ENCODE measurements at places on chromosomes 3 and 15. TPM values are rescaled to one million over a fixed set of nuclear protein-coding genes. Genes with fewer than 3 reads are reported as not detected.
A peak's percentile ranks its signal among the peaks of the same experiment; 100 is the strongest.

DNA sequence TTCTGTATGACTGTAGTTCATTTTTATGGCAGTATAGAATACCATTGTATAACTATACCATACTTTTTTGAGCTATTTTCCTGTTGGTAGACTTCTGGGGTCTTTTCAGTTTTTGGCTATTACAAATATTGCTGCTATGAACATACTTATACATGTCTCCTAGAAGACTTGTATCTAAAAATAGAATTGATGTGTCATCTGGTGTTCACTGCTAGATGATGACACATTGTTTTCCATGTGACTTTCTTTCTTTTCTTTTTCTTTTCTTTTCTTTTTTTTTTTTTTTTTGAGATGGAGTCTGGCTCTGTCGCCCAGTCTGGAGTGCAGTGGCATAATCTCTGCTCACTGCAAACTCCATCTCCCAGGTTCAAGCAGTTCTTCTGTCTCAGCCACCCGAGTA, 69.8 kb downstream of the SH3GL3 start:
- no peak for DNase-seq

- no peak for DNase-seq
Observed at GRCh38 chr3:46490338-46491084, 7.3 kb upstream of the RTP3 start.

- DNase-seq, result peak; percentile 24
Observed at GRCh38 chr3:23806534-23807423, 1.0 kb downstream of the UBE2E1 start.

- no peak for DNase-seq
Observed at GRCh38 chr3:129013491-129013891, 12.4 kb downstream of the EFCC1 start.

GRCh38 chr3:75242012-75242735, 422.0 kb upstream of the FRG2C start:
- DNase-seq, result no peak

- peak; percentile 18 for DNase-seq
Observed at GRCh38 chr15:78938658-78939488, 6.0 kb downstream of the CTSH start.

- no peak for DNase-seq
Observed at GRCh38 chr15:69225355-69226022, 65.1 kb downstream of the GLCE start.

The SAXO2 gene
- 0.79 TPM for total RNA-seq

The CADPS gene
- total RNA-seq, result not detected

The RAD51 gene
- total RNA-seq, result 68.8 TPM
